ENCODE measurements at places on chromosomes 12 and 14.
A peak's percentile ranks its signal among the peaks of the same experiment; 100 is the strongest.

DNA sequence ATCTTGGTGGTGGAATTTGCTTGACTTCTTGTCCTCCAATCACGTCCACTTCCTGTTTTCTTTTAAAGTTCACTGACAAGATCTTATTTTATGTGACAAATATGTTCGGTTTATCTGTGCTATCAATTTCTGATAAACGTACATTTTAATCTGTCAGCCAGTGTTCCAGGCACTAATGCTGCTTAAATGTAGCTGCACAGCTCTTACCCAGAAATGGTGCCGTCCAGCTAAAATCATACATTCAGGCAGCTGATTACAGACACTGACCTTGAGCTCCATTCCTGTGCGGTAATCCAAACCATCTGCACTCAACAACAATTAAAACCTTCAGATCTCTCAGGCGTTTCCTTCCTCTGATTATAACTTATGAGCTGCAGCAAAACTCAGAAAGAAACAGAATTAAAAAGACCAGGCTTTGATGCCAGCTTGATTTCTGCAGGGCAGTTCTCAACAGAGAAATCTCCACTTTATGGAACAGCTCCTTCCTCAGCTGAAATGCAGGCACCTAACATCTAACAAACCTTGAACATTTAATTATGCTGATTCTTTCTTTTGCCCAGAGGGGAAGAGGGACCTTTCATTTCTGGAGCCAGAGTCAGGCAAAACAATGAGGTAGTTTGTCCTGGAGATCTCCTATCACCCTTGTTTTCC is 26.4 kb upstream of the RASSF3 start:
- DNase-seq: no peak

DNA sequence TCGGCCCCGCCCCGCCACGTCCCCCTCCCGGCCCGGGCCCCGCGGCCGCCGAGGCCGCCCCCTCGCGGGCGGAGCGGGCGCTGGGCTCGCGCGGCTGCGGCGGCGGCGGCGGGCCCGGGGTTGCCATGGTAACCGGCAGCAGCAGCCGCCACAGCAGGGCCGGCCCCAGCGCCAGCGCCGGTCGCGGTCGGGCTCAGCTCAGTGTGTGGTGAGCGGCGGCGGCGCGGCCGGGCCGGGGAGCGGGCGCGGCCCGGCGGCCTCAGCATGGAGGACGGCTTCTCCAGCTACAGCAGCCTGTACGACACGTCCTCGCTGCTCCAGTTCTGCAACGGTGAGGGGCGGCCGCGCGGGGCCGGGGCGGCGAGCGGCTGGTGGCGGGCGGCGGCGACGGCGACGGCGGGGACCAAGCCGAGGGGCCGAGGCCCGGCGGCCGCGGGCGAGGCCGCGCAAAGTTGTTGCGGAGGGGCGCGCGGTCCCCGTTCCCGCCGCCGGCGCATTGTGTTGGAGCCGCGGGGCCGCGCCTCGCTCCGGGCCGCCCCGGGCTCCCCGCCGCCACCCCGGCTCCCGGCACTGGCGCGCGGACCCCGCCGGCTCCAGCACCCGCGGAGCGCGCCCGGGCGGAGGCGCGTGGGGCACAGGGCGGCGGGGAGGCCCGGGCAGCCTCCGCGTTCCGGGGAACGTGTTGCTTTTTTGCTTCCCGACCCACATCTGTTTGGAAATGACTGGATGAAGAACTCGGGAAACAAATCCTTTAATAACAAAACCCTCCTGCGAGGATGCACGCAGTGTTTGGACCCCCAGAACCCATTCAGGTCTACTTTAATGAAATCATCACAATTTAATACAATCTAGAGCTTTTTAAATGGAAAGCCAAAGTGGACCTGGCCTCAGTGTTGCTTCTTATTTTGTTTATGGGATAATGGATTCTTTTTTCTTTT is at the start of gene EML1:
TSS of gene EML1 (plus strand) at position 201 of the 938 bp plus-strand sequence. CDS start at position 265, 64 bp downstream.
- peak; percentile 61 for DNase-seq

- DNase-seq: no peak
Observed at GRCh38 chr12:21568115-21568514, 36.5 kb downstream of the GYS2 start.

DNA sequence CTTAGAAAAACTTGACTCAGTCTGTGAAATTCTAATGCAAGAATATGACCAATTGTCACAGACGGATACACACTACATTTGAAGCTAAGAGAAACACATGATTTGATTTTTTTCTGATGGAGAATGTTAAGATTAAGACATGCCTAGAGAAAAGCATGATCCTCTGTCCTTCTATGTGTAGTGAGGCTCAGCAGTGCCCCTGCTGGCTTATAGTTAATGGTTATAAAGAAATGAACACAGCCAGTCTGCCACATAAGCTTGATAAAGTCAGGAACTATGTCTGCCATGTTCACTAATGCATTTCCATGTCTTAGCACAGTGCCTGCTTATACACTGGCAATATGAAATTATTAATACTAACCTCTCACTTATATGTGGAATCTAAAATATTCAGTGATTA is 168.1 kb upstream of the DAAM1 start:
- DNase-seq: no peak

DNA sequence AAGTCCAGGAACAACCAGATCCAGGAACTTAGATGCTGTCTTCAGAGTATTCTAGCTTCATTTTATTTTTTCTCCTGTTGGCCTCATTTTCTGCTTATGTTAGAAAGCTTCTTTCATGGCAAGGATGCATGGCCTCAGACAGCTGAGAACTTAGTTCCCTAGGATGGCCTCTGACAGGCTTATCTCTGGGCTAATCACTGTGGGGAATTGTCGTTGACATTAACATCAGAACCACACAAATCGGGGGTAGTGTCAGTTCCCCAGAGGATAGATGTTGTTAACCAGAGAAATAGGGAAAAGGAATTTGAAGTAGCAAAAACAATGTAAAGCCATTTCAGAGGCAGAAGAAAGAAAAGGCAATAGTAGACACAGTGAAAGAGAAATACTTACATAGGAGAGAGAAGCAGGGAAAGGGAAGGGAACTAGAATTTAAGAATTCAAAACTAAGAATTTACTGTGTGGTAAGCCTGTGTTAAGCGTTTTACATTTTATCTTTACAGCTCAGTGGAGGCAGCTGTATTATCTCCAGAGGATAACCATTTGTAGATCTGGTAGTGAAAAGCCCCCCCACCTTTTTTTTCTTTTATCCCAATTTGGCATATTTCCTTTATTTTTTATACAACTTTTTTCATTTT is 21.8 kb downstream of the FUT8 start:
- DNase-seq: no peak

DNA sequence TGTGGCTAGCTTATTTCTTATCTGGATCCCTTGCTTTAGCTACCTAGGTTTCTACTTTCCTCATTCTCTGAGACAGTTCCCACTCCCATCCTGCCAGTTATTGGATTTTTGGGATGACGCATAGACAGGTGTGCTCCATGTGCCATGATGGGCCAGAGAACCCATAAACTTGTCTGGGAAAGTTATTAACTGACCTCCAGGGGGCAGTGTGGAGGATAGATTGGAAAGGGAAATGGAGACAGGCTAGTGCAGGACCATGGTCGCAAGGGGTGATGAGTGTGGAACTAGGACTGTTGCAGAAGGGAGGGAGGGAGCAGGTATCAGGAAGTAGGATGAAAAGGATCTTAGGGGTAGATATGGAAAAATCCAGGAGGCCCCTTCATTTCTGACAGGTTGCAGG is 80.3 kb downstream of the ESRRB start:
- DNase-seq: no peak

GRCh38 chr12:49961993-49962764 is 507 bp downstream of the AQP5 start:
- DNase-seq: no peak

- no peak for DNase-seq
Observed at GRCh38 chr12:85779768-85780167, 56.4 kb downstream of the RASSF9 start.

DNA sequence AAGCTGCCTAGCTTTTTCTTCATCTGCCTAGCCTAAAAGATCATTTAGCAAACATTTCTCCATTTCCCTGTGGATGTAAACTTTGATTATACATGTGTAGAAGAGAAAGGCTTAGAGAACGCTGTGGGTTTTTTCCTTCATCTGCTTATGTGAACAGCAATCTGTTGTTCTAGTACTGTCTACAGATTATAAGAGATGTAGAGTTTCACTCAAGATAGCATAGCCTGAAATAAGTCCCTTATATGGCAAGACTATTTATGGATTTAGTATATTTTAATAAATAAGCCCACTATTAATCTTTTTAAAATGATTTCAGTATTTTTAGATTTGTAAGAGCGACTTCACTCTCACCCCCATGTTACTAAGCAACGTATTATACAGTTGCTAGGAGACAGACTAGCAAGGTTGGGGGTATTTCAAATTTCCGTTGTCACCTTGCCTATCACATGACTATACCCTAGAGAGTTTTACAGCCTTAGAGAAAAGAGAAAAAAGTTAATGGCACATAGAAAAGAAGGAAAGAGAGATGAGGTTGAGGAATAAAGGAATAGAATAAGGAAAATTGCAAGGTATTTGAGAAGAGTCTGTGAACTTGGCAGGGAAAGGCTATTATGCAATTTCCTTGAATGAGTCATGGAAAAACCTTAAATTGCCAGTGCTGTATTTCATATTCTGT is 12.2 kb upstream of the TUBA1A start:
- DNase-seq: no peak

DNA sequence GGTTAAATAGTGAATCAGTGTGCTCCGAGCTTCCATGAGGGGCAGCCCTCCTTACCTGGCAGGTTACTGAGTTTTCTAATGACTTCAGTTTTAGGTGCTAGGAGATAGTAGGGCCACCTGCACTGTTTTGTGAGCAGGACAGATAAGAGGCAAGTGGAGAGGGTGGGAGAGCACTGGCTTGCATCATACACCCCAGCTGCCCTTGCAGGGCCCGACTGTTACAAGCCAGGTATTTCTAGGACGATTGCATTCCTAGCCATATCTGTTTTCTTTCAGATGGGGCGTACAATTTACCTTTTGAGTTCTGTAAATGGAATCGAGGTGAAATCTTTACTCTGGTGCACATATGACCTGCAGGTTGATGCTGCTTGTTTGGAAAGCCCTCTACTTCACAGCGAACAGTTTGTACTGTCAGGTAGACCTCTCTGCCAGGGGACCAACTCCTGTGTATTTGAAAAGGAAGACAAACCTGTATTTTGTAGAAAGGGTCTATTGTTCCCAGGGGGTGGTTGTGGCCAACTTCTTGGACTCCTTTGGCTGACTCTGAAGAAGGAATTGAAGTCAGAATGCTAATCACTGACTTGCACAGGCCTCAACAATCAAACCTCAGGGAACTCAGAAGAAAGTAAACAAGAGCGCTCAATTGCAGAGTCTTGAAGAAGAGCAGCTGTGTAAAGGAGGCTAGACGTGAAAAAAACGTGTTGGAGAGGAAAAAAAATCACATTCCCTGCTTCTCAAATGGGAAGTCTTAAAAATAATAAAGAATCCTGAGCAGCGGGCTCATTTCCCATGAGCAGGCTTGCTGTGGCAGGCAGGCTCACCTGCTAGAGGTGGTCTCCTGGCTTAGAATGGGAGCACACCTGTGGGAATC is 57.3 kb downstream of the ETV6 start:
- DNase-seq: no peak

GRCh38 chr12:103503546-103504480 is 8.0 kb upstream of the C12orf42 start:
- DNase-seq: peak; percentile 16

- no peak for DNase-seq
Observed at GRCh38 chr14:70278281-70278680, 81.2 kb downstream of the COX16 start.

DNA sequence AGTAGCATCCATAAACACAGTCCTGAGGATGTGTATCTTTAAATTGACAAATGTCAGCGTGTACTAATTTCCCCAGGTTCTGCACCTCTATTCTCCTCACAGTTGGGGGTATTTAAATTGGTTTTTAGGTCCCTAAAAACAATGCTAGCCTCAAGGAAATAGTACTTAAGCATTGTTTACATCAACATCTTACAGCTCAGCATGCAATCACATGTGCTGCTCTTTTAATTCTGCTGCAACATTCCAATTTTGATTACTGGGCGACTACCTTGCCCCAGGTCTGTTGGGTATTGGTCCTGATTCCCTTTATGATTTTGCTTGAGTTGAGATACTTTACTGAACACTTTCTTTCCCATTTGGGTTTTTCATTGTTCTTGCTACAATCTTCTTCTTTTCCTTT is 616.6 kb downstream of the CCER1 start:
- DNase-seq: no peak

DNA sequence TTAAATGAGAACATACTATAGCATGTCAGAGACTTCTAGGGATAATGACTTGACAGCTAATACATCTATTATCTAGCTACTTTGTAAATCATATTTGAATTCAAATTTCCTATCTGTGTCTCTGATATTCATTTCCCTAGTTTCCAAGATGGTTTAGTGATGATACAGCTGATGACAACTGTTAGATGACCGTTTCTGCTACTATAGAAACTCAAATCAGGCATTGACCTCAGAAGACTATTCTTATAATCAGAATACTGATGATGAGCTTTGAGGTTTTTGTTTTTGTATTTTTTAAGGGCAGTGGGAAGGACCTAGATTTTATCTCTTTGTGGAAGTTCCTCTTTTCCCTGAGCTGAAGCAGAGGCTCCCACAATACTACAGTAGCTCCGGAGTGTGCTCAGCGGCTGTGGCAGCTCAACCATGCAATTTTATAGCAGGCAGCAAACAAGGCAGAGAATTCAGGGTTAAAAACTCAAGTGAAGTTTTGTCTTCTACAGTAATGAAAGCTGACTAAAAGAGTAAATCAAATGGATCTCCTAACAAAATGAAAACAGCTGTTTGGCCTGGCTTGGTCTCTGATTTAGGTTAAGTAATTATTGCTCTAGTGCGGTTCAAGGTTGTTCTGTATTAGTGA is 145.1 kb downstream of the SLC25A21 start:
- no peak for DNase-seq

DNA sequence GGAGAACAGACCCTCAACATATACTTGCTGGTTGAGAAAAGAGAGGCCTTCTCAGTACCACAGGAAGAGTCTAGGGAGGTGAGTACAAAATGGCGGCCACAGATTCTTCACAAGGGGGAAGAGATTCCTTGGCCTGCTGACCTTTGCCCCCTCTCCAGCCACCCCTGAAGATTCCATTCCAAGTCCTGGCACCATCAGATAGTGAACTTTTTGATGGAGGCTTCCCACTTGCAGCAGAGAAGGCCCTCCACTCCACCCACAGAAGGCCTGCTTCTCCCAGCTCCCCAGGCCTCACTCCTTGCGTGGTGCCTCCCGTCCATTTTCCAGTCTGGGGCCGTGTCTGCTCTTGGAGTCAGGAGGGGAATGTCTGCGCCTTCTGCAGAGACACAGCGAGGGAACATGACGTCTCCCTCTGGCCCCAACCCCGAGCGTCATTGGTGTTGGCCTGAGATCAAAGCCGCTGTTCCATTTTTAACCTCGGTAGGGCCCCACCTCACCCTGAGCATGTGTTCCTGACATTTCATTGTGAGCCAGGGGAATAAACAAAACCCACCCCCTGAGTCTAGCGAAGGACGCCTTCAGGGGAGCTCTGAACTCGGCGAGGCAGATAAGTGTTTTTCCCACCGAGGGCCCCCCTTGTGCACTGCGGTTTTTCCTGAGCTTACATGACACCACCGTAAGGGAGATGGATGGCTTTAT is 268.7 kb upstream of the TBX3 start:
- no peak for DNase-seq
